Fibroblast of villous mesenchyme (primary cell): ENCODE measurements at places on chromosomes 7 and 10.
A peak's percentile ranks its signal among the peaks of the same experiment; 100 is the strongest.

GRCh38 chr10:126663880-126664279 is 6.6 kb downstream of the C10orf90 start:
- peak; percentile 44 for DNase-seq

- peak; percentile 71 for DNase-seq
These were observed 346.1 kb upstream of the ANKRD30A start for GRCh38 chr10:36779238-36779846.

DNA sequence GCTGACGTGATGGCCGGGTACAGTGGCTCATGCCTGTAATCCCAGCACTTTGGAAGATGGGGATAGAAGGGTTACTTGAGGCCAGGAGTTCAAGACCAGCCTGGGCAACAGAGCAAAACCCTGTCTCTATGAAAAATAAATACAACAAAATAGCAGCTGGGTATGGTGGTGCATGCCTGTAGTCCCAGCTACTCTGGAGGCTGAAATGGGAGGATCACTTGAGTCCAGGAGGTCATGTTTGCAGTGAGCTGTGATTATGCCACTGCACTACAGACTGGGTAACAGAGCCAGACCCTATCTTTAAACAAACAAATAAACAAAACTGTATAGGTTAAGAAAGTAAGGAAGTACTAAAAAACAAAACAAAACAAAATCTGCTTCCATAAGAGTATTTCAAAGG is 6.2 kb upstream of the CUL2 start:
- no peak for DNase-seq

- DNase-seq, result no peak
These were observed 74.5 kb downstream of the AFAP1L2 start for GRCh38 chr10:114329634-114330365.

DNA sequence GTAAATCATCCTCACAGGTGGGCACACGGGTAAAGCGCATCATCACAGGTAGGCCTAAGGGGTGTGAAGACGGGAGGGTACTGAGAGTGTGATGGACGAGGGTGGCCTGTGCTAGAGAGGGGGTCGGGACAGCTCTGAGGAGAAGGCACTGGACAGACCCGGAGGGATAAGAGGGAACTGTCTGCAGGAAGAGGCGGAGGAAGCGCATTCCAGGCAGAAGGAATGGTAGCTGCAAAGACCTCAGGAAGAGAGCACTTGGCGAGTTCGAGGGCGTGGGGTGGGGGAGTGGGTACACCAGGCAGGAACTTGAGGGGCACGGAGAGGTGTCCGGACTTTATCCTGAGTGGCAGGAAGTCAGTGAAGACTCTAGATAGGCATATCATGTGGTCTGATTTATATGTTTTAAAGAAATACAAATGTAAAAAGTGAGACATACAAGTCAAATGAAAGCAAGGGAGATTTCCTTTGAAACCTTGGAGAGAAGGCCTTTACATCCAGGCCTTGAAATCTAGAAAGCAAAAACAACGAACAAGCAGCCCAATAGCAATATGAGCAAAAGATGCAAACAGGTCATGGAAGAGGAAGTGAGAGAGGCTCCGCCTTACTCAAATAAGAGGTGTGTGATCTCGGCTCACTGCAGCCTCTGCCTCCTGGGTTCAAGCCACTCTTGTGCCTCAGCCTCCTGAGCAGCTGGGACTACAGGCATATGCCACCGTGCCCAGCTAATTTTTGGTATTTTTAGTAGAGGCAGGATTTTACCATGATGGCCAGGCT is 3.6 kb downstream of the LHPP start:
- no peak for DNase-seq

DNA sequence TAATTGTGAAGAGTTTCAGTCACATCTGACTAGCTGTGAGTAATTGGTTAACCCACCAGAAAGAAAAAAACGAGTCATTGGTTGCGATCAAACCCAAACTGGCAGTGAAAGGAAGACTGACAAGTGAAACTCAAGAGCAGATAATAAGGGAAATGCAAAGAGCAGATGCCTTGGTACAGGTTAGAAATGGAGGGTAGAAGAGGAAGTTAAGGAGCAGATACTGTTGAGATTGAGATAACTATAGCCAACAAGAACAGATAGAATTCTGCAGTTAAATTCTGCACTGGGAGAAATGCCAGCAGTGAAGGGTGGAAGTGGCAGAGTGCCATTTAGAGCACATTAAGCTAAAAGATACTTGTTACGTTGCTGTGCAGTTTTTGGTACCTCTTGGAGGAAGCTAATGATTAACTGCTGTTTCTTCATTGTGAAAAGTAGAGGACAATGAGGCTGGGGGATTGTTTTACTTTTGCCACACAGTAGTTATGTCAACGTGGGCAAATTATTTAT is 65.8 kb downstream of the CDK13 start:
- DNase-seq, result peak; percentile 34

DNA sequence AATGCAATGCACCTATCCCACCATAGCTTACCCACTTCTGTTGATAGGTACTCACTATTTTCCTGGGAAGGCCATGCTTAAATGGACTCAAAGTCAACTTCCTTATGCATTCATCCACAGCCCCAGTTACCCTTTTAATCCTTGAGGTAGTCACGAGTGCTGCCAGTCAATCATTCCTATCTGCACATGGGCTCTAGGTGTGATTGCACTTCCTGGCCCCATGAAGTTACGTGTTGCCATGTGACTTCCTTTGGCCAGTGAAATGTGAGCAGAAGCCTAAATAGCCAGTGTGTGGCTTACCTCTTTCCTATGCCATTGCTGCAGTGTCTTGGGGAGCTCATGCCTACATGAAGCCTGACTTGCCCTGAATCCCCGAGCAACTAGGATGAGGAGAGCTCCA is 23.5 kb upstream of the EIF5AL1 start:
- DNase-seq, result no peak

- no peak for DNase-seq
These were observed 70.2 kb downstream of the AKR1C4 start for GRCh38 chr10:5266804-5267203.

GRCh38 chr10:119651514-119652360 is 557 bp downstream of the BAG3 start:
- DNase-seq, result no peak

DNA sequence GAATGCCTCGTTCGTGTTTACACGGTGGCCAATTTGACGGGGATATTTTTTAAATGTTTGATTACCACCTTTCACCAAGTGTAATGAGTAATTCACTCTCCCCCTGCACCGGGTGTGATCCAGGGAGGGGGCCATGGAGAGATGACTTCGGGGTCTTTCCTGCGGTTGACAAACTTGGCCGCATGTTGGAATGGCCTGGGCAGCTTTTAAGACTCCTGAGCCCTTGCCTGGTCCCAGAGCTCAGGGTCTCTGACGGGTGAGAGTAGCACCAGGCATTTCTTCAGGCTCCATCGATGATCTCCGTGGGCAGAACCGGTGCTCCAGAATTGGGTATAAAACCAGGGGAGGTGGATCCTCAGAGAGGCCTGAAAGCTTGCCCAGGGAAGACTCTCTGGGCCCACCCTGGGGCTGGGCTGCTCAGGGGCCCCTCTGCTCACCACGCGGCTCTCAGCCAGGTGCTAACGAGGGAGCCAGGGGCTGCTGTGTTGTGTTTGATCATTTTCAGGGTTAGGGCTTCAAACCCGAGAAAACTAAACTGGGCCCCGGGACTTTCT is 882 bp downstream of the ZNF282 start:
- no peak for DNase-seq

GRCh38 chr7:44460325-44460724 is 30.1 kb downstream of the NUDCD3 start:
- no peak for DNase-seq

- peak; percentile 5 for DNase-seq
These were observed 397.6 kb downstream of the MAGI2 start for GRCh38 chr7:79055722-79056415.

- DNase-seq, result no peak
These were observed 51.7 kb downstream of the AKR1D1 start for GRCh38 chr7:138127996-138128395.

- no peak for DNase-seq
These were observed 8.2 kb upstream of the SUN1 start for GRCh38 chr7:824081-824480.

GRCh38 chr10:31687663-31688482 is 240.8 kb downstream of the ARHGAP12 start:
- no peak for DNase-seq

DNA sequence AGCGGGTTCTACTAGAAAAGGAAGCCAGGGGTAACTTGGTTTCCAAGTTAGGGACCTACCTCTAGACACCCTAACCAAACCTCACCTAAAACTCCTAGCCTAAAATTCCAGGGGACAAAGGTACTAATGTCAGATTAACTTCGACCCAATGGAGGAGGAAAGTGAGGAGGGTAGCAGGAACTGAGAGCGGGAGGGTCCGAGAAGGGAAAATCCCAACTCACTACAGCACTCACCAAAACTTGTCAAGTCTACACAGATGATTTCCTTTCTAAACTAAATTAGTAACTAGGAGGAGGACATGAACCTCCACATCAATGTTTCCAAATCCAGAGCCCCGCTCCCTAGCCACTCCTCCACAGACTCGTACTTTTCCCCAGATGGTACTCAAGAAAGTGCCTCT is 22.6 kb downstream of the CHCHD3 start:
- DNase-seq, result no peak

DNA sequence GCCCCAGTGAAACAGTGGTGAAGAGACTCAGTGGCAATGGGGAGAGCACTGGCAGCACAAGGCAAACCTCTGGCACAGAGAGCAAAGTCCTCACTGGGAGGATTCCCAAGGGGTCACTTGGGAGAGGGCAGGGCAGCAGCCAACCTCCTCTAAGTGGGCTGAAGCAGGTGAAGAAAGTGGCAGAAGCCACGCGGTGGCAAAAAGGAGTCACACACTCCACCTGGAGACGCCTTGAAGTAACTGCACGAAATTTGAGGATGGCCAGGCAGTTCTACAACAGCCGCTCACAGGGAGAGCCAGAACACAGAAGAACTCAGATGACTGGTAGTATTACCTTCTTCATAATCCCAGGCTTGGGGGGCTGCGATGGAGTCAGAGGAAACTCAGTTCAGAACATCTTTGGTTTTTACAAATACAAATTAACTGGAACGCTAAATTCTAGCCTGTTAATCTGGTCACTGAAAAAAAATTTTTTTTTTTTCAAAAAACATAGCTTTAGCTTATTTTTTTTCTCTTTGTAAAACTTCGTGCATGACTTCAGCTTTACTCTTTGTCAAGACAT is 574 bp upstream of the IL6 start:
- peak; percentile 81 for DNase-seq

DNA sequence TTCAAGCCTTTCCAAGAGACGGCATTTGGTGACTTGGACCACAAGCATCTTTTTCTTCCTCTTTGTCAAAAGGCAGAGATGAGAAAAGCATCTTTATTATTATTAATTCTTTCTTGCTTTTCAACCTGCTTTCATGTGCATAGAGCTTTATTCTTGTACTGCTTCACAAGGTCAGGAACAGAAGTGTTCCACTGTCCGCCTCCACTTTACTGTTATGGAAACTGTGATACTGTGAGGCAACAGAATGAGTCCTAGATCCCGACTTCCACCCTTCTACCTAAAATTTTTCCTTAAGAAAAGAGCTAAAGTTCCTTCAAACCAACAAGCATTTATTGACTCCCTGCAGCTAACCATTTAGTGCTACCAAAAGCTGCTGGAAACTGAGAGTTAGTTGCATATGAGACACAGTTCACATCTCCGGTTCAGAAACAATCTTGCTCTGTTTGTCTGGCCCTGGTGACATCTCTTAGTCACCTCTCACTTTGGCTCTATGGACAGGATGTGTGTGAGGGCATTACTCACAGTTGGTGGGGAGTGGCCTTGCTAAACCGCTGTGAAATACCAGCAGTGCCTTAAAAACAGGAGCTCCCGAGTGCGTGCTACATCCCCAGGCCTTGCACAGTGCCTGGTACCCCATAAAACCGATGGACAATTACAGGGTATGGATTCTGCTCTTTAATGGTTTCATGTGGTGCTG is 77.1 kb upstream of the TRIL start:
- DNase-seq, result peak; percentile 42

DNA sequence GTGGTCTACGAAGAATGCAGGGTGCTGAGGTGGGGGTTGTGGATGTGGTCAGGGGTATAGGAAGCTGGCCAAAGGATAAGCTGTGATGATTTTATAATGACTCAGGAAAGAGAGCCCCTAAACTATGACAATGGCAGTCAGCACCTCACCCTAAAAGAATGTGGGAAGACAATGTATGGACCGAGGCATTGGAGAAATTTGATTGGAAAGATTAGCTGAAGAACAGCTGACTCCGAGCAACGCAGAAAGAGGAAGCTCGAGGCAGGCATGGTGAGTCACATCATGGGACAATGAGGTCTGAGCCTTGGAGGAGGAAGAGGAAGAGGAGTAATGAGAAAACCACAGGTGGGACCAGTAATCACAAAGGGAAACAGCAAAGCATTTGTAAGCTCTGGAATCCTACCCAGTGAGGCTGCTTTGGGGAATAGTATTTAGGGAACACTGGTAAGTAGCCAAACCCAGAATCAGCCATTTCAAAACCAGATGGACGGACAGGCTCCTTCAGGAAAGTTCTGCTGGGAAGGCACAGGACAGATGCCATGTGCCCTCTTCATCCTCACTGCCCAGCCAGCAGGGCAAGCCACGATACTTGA is 295.4 kb downstream of the PRPF18 start:
- DNase-seq, result peak; percentile 81

GRCh38 chr10:48332166-48332870 is 25.8 kb downstream of the MAPK8 start:
- no peak for DNase-seq

DNA sequence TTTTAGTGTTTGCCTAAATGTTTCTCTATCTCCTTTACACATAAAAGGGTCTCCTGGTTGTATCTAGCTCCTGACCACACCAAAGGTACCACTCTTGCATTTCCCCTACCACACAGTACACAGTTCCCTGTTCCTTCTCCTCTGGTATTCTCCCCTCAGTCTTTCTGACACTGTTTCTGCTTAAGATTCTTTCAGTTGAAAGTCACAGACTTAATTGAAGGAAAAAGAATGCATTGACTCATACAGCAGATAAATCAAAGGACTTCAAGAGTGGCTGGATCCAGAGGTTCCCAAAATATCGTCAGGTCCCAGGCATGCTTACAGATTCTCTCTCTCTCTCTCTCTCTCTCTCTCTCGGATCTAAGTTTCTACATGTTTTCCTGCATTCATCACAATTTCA is 185.6 kb upstream of the LRGUK start:
- DNase-seq, result peak; percentile 69

DNA sequence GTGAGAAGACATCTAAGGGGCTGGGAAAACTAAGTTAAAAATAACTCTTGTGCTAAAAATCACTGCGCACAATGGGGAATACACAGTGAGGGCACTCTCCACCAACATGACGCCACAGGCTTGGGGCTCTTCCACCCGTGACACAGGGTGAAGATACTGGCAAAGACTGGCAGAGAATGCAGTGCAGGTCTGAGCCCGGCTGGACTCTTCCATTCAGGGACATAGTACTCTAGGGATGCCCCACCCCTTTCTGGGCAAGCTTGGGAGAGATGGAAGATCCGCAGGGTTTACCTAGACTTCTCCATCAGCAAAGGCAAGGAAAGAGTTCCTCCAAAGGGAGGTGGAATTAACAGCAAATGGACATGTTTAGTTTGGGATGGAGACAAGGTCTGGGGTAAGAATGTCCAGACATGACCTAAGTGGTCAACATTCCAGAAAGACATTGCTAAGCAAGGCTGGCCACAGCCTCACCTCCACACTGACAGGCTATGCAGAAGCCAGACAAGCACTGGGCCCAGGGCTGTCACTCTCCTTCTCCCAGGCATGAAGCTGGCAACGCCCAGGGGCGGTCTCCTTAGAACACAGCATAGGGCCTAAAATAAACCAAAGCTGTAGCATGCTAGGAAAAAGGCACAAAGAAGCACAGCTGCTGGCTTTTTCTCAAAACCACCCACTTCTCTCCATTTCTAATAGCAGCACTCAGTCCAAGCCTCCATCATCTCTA is 28.1 kb downstream of the XPNPEP1 start:
- DNase-seq, result peak; percentile 39

GRCh38 chr7:116212869-116213268 is 2.5 kb downstream of the TES start:
- peak; percentile 93 for DNase-seq
